ENCODE measurements at places on chromosomes 2 and 18.

DNA sequence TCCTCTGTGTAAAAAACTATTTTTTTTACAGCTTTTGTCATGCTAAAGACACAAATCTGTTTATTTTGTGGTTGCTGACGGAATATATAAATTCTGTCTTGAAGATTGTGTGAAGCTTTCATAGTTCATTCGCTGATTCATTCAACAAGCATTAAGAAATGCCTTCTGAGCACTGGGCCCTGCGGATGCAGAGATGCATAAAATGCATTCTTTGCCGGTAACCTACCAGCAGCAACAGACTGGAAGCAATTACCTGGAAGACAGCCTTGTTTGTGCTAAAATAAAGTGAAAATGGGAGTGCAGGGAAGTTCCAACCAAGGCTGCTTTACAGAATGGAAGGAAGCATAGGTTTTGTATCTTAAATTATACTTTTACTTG lies 119.7 kb downstream of the PMAIP1 start:
- DNase-seq: no peak

DNA sequence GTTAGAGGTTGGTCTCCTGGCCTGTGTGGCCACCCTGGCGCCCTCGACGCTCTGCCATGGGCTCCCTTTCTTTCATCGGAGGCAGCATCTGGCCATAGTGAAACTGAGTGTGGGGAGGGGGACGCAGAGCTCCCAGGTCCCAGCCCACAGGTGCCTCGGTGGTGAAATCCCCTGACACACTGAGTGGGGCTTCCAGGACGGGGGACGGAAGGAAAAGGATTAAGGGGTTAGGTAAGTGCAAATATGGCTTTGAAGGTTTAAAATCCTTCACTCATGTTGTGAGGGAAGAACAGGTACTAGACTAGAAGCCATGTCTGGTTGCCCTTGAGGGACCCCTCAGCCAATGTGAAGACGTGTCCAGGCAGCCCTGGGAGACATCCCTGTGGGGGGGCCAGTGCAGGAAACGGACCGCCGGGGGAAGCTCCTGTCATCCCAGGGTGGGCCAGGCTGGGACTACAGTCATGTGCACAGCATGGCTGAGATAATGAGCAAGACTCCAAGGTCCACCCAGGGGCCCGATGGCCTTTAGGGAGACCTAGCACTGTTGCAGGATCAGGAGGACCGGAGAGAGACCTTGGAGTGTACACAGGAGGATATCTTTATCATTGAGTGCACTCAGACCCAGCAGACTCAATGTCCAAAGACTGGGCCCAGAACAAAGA lies 36.3 kb downstream of the RTP5 start:
- DNase-seq: no peak

DNA sequence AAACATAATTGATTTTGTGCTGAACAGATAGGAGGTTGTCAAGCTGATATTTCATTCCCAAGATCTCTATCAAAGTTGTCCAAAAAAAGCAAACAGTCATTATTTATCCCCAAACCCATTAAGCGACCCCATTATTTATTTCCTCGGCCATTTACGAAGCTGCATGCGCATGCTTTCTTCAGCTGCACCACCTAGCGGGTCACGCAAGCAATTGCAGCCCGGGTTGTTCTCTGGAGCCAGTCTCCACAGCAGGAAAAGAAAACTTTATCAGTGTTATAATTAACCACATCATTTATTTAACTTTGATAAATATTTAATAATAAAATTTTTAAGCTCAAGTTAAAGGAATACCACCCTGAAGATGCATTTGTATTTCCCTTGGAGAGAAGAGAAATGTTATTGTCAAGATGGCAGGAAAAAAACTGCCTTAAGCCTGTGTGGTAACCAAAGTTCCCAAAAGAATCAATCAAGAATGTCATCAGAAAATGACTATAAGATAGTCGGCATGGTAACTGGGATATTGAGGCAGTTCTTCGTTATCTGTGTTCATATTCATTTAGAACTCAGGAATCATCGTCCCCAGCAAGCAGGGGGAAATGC lies 304.7 kb downstream of the FBXO15 start:
- peak; percentile 66 for DNase-seq

DNA sequence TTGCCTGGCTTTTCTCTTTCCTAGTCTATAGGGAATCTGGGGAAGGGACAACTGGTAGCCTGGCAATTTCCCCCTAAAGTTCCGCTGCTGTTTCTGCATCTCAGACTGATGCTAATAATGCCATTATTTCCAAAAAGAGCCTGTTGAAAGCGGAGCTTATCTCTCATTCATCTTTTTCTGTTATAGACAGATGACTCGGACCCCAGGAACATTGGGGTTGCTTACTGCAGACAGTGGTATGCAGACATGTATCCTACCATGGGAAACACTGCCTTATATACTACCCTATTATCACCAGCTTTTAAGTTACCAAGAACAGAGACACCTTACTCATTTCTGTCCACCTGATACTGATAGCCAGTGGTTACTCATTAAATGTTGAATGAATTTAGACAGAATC lies 15.3 kb downstream of the ETAA1 start:
- DNase-seq: no peak

- no peak for DNase-seq
These were observed 96.8 kb downstream of the ZNF407 start for GRCh38 chr18:74694436-74694835.

DNA sequence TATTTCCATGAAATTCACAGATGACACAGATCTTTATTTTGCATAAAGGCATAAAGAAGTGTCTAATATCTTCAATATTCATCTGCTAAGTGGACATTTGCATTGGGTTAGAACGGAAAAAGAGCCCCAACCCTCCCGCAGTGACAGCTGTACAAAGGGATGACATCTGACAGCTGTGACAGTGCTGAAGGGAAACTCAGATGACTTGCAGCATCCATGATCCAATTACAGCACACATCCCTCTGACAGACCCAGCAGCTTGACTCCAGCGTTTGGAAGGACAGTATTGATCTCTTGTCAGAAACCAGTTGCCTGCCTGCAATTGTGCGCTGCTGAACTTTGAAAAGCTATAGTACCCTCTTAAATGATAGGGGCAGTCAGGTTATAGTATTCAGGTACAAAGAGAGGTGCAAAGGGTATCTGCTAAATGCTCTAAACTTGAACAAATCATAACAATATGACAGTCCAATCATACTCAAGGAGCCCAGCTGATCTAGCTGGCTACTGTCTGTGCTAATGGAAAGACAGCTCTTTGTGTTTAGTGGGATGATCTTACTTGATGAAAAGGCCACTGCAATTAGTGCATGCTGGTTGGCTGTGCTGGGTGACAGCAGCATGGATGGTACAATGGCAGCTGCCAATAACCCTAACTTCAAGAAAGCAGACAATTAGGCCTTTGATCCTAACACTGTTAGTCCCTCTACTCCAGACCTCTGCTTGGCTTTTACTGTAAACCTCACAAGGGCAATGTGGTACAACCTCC lies 599.2 kb downstream of the NR4A2 start:
- DNase-seq: no peak

DNA sequence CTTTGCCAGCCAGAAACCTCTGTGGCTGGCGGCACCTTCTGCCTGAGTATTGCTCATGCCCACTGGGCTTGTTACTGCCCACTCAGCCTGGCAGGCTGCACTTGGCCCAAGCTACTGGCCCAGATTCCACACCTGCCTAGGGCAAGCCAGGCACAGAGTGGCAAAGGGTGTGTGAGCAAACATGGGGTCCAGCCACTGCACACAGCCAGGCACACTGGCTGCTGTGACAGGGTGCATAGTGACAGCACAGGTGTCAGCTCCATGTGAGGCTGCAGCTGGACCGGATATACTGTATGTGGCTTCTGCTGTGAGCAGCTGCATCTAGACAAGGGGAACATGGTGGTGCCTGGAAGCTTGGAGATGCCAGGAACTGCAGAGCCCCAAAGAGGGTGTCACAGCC lies 113.9 kb downstream of the COPS8 start:
- DNase-seq: peak; percentile 1

GRCh38 chr2:10467401-10467800 lies 19.3 kb upstream of the ODC1 start:
- no peak for DNase-seq

- DNase-seq: no peak
These were observed 32.7 kb upstream of the DNMT3A start for GRCh38 chr2:25374411-25374810.

DNA sequence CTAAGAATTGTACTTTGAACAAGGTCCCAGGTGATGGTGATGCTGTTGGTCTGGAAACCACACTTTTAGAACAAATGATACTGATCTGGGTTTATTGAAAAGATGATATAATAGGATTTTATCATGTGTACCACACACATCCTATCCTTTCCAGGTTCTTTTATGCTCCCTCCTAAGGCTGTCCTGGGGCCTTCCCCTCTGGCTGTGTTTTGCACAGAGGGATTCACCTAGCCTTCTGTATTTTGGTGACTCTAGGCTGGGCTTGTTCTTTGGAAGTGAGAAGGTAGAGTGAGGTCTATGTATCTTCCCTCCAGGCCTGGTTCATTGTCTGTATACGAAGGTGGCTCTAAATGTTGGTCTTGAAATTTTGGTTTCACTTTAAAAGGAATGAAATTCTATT lies 12.7 kb downstream of the ANXA4 start:
- DNase-seq: no peak

DNA sequence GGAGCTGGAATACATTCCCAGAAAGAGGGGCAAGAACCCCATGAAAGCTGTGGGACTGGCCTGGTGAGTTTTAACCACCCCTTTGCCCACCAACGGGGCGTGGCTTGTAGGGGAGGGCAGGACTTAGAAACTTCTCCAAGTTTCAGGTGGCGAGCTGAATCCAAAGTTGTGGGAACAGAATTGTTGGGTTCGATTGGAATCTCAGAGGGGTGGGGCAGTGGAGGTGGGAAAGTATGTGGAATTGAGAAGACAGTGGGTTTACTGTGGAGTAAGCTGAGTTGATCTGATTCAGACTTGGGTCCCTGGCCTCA lies 1.1 kb downstream of the PNKD start:
- no peak for DNase-seq

GRCh38 chr2:68798569-68798968 lies 64.0 kb downstream of the ARHGAP25 start:
- no peak for DNase-seq

GRCh38 chr18:36128907-36129299 lies 237 bp downstream of the SLC39A6 start:
- no peak for DNase-seq

DNA sequence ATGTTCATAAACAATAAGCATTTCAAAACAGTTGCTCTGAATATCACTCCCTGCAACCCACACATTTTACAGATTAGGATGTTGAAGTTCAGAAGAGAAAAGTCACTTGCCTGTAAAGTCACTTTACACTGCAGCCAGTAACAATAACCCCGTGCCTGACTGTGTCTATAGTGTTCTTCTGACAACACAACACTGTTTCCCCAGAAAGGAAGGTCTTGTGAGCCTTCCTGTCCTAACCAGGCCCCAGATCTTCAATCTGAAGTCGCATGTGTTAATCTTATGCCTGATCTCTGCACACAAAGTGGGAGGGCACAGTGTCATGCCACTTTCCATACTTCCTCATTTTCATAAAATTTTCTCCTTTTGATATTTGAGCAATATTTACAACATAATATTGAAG lies 120.2 kb downstream of the FEZ2 start:
- DNase-seq: no peak

DNA sequence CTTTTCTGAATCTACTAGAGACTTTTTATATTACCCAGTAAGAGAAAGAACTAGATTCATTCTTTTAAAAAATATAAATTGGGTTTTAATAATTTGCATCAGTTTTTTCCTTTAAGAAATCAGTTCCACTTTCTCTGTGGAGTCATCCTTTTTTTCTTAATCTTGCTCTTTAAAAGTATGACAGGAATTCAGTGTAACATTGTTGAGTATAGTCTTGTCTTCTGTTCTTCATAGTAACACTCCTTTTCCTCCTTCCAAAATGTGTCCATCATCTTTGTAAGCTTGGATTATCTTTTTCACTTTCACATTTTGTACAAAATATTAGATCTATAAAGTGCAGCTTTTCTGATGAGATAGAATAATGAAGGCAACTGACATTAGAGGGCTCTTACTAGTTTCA lies 135.4 kb downstream of the HAUS1 start:
- DNase-seq: no peak

GRCh38 chr2:18551623-18552022 lies 8.8 kb downstream of the RDH14 start:
- DNase-seq: no peak

DNA sequence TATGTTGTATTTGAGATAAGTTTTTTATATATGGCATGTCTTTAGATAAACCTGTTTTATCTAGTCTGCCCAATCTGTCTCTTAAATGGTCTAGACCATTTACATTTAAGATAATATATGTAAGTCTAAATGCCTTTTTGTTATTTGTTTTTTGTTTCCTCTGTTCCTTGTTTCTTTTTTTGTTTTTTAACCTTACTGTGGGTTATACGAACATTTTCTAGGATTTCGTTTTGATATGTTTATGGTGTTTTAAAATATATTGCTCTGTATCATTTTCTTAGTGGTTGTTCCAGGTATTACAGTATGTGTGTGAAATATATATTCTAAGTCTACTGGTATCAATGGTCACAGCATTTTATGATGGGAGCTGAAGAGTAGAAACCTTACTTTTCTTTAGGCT lies 13.3 kb downstream of the BCL2L11 start:
- no peak for DNase-seq

- no peak for DNase-seq
These were observed 63.4 kb downstream of the EMX1 start for GRCh38 chr2:72980535-72981217.

DNA sequence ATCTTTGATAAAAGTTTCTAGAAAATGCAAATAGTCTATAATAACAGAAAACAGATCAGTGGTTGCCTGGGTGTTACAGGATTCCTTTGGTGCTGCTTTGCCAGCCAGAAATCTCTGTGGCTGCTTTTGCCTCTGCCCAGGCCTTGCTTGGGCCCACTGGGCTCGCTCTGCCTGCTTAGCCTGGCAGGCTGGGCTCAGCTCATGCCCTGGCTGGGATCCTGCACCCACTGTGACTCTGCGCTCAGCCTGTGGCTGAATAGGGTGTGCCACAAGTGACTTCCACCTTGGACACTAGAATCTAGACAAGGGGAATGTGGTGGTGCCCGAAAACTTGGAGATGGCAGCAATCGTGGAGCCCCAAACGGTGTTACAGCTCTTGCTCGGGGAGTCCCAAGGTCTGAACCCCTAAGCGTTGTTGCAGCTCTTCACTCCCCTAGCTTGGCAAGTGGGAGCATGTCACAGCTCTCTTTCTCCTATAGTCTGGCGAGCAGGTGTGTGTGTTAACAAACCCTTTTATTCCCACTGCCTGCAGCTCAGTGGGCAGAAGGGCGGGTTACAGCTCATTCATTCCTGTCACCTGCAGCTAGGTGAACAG lies 50.9 kb downstream of the FBXO48 start:
- no peak for DNase-seq

- DNase-seq: no peak
These were observed 6.6 kb upstream of the DNAH7 start for GRCh38 chr2:196075196-196075595.
